ENCODE measurements at places on chromosomes 11 and 22.

GRCh38 chr22:48356731-48357130 lies 1470.9 kb downstream of the BRD1 start:
- DNase-seq = no peak

GRCh38 chr11:67544616-67545242 lies 21.5 kb upstream of the CABP2 start:
- DNase-seq = no peak

DNA sequence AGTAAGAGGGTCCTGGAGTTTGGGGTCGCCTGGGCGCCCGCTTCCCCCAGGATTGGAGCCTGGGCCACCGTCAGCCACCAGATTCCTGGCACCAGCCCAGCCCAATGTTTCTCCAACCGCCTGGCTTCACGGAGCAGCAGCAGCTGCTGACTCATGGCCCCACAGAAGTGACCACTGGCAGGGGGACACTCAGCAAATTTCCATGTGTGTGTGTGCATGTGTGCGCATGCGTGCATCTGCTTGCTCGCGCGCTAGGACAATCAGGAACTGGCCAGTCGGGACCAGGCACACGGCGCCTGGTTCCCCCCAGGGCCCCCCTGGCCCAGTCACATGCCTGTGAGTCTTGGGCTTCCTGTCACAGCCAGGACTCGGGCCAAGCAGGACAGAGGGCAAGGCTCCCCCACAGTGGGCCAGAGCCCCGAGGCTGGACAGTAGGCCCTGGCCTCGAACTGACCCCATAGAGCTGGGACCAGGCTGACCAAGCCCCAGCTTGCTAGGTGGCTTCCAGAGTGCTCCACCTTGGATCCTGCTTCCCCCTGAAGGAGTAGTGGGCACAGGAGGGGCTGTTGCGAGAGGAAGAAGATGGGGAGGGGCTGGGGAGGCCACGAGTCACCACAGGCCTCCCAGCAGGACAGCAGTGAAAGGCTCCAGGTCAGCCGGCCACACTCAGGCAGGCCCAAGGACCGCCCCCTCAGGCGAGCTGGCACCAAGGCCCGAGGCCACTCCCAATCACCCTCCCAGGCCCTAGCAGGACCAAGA lies 3.2 kb downstream of the CTSD start:
- DNase-seq = no peak

DNA sequence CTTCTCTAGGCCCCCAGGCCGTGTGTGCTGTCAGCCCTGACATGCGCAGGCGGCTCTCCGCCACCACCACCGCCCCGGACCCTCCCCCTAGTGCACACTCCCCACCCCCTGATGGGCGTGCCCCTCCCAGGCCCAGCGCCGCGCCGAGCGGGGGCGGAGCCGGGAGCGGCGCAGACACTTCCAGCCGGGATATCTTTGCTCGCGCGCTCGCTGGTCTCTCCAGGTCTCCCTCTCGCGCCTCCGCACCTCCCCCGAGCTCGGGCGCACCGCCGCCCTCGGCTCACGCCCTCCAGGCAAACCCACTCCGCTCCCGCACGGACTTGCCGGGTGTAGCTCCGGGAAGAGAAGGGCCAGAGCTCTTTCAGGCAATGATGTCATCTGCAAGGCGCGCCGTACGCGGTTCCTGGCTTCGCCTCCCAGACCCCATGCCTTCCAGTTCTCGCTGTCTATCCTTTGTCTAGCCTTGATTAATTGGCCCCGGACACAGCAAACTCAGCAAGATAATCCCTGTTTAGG lies at the start of gene SCN3B:
Gene SCN3B, minus strand, starts transcription at position 59 of the 516 bp plus-strand sequence. CDS start 823 bp downstream, outside the sequence.
- no peak for DNase-seq

GRCh38 chr11:125637840-125638239 lies 12.9 kb downstream of the CHEK1 start:
- DNase-seq = no peak

DNA sequence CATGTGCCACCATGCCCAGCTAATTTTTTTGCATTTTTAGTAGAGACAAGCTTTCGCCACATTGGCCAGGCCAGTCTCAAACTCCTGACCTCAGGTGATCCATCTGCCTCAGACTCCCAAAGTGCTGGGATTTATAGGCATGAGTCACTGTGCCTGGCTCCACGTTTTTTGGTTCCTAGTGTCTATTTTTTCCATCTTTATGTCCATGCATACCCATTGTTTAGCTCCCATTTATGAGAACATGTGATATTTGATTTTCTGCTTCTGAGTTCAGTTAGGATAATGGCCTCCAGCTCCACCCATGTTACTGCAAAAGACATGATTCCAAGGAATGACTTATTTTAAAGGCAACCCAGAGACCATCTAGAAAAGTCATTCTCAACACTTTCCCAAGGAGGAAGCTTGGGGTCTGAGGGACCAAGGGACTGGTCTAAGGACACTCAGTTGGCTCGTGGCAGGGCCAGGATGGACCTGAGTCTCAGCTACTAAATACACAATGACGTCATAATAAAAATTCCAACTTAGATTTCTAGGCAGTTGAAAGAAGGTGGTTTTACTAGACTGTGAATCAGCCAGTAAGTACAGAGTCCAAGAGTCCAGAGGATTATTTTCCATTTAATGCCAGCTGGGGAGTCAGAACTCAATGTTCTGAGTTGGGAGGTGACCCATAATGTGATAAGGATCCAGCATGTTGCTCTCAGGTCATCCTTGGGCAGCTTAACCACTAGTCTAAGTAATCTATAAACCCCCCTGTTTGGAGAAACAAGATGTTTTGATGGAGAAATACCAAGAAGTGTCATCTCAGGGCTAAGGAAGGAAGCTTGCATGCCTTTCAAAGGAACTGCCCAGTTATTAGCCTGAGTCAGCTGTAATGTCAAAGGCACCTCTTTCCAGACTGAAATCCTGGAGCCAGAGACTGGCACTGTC lies 39.4 kb downstream of the ABTB2 start:
- no peak for DNase-seq

DNA sequence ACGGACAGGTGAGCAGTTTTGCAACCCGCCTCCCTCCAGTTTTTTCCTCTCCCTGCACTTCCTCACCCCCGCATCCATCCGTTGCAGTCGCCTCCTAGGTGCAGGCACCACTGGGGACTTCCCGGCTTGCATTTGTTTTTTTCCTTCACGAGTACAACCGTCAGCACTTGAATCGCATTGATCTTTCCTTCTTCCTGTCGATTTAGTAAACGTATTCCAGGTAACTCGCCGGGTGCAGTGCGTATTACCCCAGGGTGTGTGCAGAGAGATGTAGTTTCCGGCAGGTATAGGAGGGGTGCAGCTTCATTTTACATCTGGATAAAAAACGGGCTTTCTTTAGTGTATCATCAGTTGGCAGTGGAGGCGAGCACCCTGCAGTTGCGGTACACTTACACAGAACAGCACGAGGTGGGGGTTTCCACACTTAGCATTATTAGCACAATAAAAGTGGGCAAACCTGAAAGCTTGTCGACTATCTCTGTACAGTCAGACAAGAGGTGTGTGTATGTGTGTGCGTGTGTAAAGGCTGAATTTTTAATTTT lies at the start of gene SORL1-AS1:
Gene SORL1-AS1, minus strand, starts transcription at position 359 of the 542 bp plus-strand sequence.
- DNase-seq = peak; percentile 69

- no peak for DNase-seq
Measured at GRCh38 chr22:50060441-50061140, 2.5 kb upstream of the TTLL8 start.

DNA sequence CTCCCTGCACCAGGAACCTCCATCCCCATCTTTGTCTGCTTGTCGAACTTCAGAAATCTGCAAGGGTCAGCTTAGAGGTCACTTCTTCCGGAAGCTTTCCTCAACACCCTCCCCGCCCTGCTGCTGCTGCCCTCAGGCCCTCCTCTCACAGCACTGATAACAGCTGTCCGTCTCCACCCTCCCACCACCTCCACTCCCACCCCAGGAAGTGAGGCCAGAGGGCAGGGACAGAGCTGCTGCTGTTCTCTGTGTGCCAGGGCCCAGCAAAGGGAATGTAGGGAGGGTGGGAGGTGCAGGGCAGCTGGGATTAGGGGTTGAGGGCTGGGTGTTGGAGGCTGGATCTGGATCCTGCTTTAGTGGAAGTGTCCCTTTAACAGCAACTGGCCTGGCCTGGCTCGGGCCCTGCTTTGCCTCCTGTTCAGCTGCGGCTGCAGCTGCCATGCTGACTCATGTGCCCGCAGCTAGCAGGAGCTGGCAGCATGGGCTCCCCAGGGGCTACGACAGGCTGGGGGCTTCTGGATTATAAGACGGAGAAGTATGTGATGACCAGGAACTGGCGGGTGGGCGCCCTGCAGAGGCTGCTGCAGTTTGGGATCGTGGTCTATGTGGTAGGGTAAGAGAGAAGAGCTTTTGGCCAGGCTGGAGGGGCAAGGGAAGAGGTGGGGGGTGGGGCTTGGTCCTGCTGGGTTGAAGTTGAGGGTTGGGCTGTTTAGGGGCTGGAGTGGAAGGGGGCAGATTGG lies at the start of gene P2RX6:
Gene P2RX6, plus strand, starts transcription at position 440 of the 740 bp plus-strand sequence. Its CDS starts 10 bp downstream, at position 450.
- DNase-seq = no peak

DNA sequence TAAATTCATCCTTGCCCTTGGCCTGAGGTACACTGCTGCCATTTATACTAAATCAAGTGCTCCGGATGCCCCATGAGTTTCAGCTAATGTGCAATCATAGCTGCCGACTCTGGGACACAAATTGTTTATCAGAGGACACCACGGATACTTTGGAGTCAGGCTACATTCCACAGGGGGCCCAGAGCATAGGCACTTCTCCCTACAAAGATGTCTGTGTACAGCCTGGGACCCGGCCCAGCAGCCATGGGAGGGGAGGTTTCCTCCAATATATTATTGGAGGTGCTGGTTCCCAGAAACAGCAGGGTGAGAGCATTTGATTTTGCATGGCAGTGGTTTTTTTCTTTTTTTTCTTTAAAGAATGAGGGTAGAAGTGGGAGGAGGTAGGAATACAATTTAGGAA lies 31.3 kb downstream of the HTR3B start:
- no peak for DNase-seq

DNA sequence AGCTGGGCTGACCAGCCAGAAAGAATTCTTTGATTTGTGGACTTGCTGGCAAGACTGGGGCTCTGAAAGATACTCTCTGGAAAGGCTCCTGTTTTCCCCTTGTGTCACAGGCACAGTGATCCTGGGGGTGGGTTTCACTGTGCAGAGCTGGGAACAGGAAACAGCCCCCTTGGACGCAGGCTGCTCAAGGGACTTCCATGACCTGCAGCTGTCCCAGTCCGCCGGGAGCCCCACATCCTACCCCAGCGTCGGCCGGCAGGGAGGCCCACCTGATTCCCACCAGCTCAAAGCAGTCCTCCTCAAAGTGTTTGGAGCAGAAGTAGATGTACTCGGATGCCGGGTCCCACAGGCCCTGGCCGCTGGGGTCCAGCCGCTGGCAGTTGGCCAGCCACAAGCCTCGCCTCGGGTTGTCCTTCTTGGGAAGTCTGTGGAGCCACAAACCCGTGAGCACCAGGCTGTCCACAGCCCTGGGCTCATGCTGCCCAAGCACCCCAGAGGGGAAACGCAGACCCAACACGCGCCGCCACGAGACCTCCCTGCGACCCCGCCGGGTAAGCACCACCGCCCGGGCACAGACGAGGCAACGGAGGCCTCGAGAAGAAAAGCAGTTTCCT lies 824 bp downstream of the THAP7 start:
- DNase-seq = no peak

Measured in central memory CD4-positive, alpha-beta T cell (primary cell).